Adrenal gland (tissue), 19 donors: ENCODE measurements at places on chromosomes 6 and 20. TPM values are rescaled to one million over a fixed set of nuclear protein-coding genes. Genes with fewer than 3 reads are reported as not detected.

The CCDC170 gene
- total RNA-seq: 11.8 TPM

The MAS1 gene
- not detected for total RNA-seq

The DYNLT2 gene
- 1.7 TPM for total RNA-seq

The FHL5 gene
- total RNA-seq: 2.3 TPM

The SMLR1 gene
- 2.7 TPM for total RNA-seq

The PTK7 gene
- total RNA-seq: 16.7 TPM

The ABCF1 gene
- 52.2 TPM for total RNA-seq

The GFOD1 gene
- 7.7 TPM for total RNA-seq

The SCGN gene
- 1.8 TPM for total RNA-seq

The KIF25 gene
- total RNA-seq: not detected

The IL17A gene
- not detected for total RNA-seq

The IL17F gene
- not detected for total RNA-seq

The POM121L2 gene
- total RNA-seq: not detected

The FUT9 gene
- total RNA-seq: not detected

The OR2J2 gene
- not detected for total RNA-seq

The BMP5 gene
- not detected for total RNA-seq

The PRDM13 gene
- total RNA-seq: not detected

The BPIFB2 gene
- total RNA-seq: not detected

The AURKA gene
- 1.4 TPM for total RNA-seq

The SLC17A9 gene
- 0.17 TPM for total RNA-seq

The PRR18 gene
- total RNA-seq: not detected

The EPB41L1 gene
- 151 TPM for total RNA-seq

The INSM1 gene
- total RNA-seq: 1.2 TPM

The PTK6 gene
- total RNA-seq: not detected

The TSBP1 gene
- not detected for total RNA-seq

The RALGAPB gene
- 30.1 TPM for total RNA-seq

The STXBP5 gene
- 30.8 TPM for total RNA-seq

The TNNC2 gene
- not detected for total RNA-seq

The WFDC12 gene
- total RNA-seq: not detected

The ZNF165 gene
- total RNA-seq: 0.83 TPM

The POPDC3 gene
- total RNA-seq: 0.61 TPM

The GUCA1A gene
- not detected for total RNA-seq

The UNC93A gene
- not detected for total RNA-seq

The NFATC2 gene
- 3.8 TPM for total RNA-seq

The FAM83C gene
- not detected for total RNA-seq

The DNAH8 gene
- total RNA-seq: not detected

The NDRG3 gene
- total RNA-seq: 69.4 TPM

The FOXF2 gene
- total RNA-seq: 1.2 TPM

The BMP2 gene
- 4.2 TPM for total RNA-seq

The SLC25A27 gene
- 20.3 TPM for total RNA-seq

The BPIFB1 gene
- total RNA-seq: not detected

The MEI4 gene
- 0.57 TPM for total RNA-seq

The PLN gene
- 7.0 TPM for total RNA-seq

The LINC00237 gene
- total RNA-seq: not detected

The PTPRK gene
- total RNA-seq: 16.7 TPM

The C4B gene
- total RNA-seq: 986 TPM

The TBX18 gene
- 2.1 TPM for total RNA-seq

The C20orf144 gene
- total RNA-seq: not detected

The ENPP1 gene
- 18.8 TPM for total RNA-seq

The DBNDD2 gene
- 16.5 TPM for total RNA-seq

The USP49 gene
- total RNA-seq: 1.5 TPM

The MCM3 gene
- 65.5 TPM for total RNA-seq

The TTPAL gene
- 8.7 TPM for total RNA-seq
